SK-N-SH treated with all-trans-retinoic acid at 6 μM for 48 hours (cell line): ENCODE measurements at places on chromosomes 16 and 17.
A peak's percentile ranks its signal among the peaks of the same experiment; 100 is the strongest.

DNA sequence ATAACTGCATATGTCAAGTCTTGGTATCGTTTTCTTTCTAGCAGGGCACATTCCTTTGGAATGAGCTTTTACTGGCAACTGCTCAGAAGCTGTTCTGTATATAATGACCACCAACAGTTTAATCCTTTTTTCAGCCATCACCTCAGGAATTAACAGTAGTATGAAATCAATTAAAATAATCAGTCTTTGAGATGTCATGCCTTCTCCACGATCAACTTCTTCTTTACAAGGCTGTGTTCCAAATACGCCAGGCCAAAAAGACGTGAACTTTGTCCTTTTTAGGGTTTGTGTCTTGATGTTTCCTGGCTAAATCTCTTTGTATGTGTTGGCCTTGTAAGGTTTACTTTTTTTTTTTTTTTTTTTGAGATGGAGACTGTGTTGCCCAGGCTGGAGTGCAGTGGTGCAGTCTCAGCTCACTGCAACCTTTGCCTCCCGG, 54.9 kb downstream of the ABCC1 start:
- peak; percentile 97 for ATAC-seq

GRCh38 chr16:53605356-53605755, 98.3 kb downstream of the RPGRIP1L start:
- ATAC-seq = no peak

DNA sequence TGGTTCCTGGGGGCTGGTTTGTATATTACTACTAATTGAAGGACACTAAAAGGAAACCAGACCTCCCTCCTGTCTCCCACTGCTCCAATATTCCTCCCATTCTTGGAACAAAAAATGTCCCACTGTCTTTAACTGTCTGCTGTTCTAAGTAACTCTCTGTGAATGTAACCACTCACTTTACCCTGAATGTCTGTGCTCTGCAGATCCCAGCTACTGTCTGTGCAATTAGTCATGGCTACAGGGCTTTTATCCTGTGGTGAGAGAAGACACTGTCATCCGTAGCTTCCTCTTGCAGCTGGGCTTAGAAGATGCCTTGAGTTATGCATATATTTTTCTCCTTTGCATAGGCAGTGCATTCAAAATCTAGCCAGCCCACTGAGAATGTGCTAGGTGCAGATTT, 853.8 kb downstream of the CDH8 start:
- no peak for ATAC-seq

GRCh38 chr17:3666516-3666915, 1.9 kb downstream of the TAX1BP3 start:
- no peak for ATAC-seq

- peak; percentile 69 for ATAC-seq
Measured at GRCh38 chr17:76368545-76368944, 14.8 kb upstream of the PRPSAP1 start.

DNA sequence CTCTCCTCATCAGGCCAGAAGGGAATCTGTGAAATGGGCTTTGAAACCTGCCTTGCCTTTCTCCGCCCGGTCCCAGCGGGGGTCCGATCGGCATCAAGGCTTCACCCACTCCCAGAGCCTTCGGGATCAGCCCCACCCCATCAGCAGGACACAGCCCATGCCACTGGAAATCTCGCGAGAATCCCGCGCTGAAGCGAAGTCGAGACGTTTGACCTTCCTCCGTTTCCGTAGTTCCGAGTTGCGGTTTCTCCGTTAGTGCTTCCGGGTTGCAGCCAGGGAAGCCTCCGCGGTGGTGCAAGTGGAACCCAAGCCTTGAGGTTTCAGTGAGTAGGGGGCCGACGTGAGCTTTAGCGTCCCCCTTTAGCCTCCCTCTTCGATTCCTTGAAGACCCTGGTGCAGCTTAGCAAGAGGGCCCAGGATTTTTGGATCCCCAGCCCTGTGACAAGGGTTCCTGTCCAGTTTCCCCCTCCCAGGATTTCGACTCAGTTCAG, at the start of gene COASY:
Gene COASY (plus strand): TSS at position 252 of the 491 bp plus-strand sequence. CDS start 475 bp downstream, outside the sequence.
- peak; percentile 80 for ATAC-seq
